ENCODE measurements at places on chromosomes 3 and 15.

DNA sequence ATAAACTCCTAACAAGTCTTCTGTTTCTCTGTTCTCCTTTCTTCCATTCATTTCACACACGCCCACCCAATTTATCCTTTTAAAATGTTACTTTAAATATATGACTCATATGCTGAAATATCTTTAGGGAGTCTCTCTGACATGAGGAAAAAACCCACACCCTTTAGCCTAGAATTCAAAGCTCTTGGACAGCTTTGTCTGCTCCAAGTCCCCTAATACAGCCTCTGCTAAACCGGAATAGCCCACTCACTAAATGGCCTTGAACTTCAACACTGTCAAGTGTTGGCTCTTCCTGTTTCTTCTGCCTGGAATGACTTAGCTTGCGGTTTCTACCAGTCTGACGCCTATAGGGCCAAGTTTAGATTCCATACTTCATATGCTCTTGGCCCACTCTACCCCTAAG, 3.3 kb upstream of the CD96 start:
- no peak for DNase-seq

DNA sequence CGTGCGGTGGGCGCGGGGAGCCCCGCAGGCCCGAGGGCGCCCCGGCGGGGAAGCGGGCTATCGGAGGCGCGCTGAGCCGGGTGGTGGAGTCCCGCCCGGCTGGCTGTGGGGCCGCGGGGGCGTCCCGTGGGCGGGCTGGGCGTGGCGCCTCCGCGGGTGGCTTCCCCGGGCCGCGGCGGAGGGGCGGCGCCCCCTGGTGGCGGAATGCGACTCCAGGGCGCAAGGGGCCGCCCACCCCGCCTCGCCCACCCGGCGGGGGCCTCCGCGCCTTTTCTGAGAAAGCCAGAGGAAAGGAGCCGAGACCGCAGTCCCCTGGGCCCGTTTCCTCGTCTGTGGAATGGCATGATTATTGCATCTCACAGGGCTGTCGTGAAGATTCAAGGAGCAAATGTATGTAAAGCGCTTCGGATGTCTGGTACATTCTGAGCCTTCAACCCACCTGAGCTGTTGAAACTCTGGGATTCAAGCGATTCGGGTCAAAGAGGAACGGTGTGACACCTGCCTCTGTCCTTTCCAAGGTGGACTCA, 31.9 kb upstream of the RAB6B start:
- DNase-seq: peak; percentile 61

DNA sequence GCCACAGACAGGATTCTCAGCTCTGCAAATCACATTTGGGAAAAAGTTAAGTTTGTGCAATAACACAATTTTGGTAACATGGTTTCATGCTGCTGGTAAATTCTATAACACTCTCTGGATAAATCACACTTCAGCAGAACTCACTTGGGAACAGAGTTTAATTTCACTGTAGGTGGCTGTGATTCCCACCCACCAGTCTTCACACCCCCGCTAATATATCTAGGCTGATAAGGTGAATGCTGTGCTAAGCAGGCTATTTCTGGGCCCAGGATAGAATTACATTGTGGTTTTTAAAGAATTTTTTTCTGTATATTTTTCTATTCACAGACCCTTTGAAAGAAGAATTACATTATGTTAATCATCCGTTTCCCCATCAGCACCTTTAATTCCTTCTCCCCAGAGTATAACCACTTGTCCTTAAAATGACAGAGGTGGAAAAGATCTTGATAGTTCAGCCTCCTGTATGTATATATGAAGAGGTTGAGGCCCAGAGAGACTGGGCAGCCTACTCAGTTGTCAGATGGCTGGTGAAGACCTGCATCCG, 22.9 kb downstream of the MAP2K1 start:
- DNase-seq: no peak

GRCh38 chr15:97045666-97046421, 715.3 kb downstream of the NR2F2 start:
- no peak for DNase-seq

GRCh38 chr3:170695486-170696064, 109.7 kb upstream of the SLC7A14 start:
- no peak for DNase-seq

- DNase-seq: no peak
Observed at GRCh38 chr15:73677146-73677607, 7.0 kb upstream of the CD276 start.

GRCh38 chr3:71885006-71885405, 100.1 kb upstream of the PROK2 start:
- no peak for DNase-seq

DNA sequence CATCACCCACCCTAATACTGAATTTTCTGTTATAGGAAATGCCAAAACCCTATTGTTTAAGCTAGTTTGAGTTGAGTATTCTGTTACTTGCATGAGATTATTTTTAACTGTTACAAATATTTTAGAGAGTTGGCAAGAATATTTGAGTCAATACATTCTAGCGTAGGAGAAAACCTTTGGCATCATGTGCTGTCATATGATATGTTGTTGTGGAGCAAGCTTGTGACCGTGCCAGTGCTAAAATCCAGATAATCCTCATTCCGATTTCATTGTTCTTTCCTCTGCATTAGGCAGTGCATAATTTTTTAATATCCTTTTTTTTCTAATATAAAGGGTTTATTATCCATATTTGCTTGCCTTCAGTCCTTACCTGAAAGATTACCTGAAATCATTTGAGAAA, 168.0 kb upstream of the GMNC start:
- no peak for DNase-seq

GRCh38 chr15:51634591-51635198, 12.1 kb upstream of the DMXL2 start:
- peak; percentile 1 for DNase-seq

- DNase-seq: no peak
Observed at GRCh38 chr3:24545887-24546286, 51.2 kb upstream of the THRB start.

GRCh38 chr15:43998607-43999006, 171.8 kb downstream of the WDR76 start:
- no peak for DNase-seq

- DNase-seq: no peak
Observed at GRCh38 chr3:77370413-77370812, 330.5 kb downstream of the ROBO2 start.

DNA sequence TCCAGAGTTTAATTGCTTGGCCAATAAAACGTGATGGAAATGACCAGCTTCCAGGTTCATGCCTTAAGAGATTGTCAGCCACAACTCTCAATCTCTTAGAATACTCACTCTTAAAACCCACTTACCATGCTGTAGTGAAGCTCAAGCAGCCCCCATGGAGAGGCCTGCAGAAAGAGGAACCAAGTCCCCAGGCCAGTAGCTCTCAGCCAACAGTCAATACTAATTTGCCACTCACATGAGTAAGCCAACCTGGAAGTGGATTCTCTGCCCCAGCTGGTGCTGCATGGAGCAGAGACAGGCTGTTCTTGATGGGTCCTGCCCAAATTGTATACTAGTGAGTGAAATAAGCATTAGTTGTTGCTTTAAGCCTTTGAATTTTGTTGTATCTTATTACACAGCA, 155.9 kb downstream of the OXSM start:
- no peak for DNase-seq

DNA sequence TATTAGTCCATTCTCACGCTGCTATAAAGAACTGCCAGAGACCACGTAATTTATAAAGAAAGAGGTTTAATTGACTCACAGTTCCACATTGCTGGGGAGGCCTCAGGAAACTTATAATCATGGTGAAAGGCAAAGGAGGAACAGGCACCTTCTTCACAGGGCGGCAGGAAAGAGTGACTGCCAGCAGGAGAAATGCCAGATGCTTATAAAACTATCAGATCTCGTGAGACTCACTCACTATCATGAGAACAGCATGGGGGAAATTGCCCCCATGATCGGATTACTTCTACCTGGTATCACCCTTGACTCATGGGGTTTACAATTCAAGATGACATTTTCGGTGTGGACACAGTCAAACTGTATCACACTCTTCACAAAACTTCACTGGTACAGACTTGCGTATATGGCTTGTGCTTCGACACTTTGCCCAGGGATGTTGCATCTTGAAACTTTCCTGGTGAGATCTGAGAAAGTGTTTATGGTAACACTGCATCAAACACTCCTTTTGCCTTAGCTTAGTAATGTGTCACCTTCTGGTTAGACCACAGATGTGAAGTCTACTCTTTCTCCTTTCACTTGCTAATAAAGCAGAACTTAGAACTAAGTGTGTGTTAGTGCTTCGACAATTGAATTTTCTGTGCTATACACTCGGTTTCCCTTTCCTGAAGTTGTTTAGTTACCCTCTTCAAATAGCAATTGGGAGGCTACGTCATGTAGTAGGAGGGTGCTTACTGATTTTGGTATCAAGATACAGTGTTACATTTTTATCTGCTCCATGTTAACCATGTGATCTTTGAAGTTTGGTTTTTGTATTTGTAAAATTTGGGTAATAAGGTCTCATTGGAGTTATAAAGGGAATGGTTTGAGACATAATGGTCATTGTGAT, 185.7 kb downstream of the LPP start:
- peak; percentile 47 for DNase-seq

DNA sequence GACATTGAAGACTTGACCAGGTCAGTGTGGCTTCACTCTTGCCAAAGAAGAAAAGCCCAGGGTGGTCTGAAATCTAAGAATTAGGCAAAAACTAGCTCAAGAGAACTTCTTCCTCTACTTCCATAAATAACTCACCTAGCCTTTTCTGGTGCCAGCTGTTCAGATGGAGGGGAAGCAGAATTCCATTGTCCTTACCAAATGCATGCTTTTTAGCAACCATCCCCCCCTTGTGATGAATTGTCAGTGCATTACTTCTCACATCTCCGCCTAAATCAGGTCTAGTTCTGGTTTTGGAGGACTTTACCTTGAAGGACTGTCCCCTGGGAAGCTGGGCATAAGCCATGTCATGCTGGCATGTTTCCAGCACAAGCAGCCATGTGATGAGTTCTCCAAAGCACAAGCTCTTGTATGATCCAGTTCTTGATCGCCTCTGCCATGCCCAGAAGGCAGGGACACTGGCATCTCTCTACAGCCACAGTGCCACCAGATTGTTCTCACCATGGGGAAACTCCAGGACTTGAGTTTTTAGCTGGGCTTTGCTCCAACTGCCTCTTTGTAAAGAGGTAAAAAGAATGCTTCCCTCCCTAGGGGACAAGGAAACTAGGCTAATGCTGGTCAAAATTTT, 96.4 kb upstream of the IL12A start:
- no peak for DNase-seq

- no peak for DNase-seq
Observed at GRCh38 chr3:157700405-157700804, 197.2 kb upstream of the VEPH1 start.

- DNase-seq: no peak
Observed at GRCh38 chr3:126126286-126126685, 42.4 kb upstream of the SLC41A3 start.

GRCh38 chr3:11724615-11725339, 81.1 kb upstream of the VGLL4 start:
- DNase-seq: no peak

- no peak for DNase-seq
Observed at GRCh38 chr3:47418167-47419082, 37.6 kb downstream of the PTPN23 start.

GRCh38 chr3:31132132-31132769, 237.8 kb upstream of the GADL1 start:
- no peak for DNase-seq

GRCh38 chr15:77749998-77750540, 117.4 kb upstream of the LINGO1 start:
- DNase-seq: no peak

DNA sequence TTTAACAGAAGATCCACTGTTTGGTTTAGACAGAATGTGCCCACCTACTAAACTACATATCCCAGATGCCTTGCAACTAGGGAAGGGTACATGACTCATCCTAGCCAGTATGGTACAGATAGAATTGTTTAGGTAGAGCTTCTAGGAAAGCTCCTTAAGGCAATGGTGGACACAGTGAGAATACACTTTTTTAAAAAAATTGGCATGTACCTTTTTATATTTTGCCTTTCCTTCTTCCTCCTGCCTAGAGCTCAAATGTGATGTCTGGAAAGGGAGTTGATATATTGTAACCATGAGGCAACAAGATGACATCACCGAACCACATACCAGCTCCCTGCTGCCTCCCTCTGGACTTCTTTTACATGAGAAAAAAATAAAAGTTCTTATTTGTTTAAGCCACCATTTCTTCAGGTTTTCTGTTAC, 14.4 kb upstream of the C3orf80 start:
- no peak for DNase-seq

- no peak for DNase-seq
Observed at GRCh38 chr3:126125341-126125740, 41.4 kb upstream of the SLC41A3 start.

GRCh38 chr3:178739720-178740119, 203.5 kb downstream of the KCNMB2 start:
- no peak for DNase-seq

- no peak for DNase-seq
Observed at GRCh38 chr3:9732740-9733115, 1.2 kb downstream of the BRPF1 start.

DNA sequence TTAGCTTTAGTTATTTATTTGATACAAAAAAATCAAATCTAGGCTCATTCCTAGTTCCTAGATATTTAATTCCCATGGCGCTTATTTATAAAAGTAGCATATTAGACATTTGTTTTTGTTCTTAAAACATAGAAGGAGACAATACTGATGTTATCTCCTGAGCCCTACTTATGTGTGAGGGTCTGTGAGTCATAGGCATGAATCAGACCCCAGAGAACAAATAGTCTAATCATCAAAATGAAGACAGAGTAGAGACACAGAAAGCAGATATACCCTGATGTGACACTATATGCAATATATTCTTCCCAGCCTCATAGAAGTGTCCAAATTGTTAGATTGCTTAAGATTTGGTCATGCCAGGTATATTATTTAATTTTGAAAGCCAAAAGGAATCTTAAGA, 44.9 kb downstream of the PEX5L start:
- no peak for DNase-seq

DNA sequence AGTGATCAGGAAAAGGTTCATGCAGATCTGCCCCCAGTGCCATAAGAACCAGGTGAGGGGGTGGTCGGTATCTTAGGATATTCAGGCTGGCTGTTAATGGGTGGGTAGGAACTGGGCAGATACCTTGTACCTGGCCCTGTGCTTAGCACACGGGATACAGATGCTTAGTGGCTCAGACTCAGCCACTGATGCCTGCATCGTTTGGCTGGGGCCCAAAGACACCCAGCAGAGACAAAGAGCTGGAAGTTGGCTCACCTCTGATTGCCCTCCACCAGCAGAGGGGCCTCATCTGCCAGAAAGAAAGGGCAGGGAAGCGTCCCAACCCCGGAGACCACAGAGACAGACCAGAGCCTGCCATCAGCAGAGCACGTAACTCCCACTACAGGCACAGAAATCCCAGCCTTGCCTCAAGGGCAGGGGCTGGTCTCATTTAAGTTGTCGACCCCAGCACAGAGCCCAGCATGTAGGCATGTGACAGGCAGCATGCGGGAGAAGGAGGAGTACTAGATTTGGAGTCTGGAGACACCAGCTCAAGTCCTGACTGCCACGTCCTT, 64.1 kb upstream of the SLC6A1 start:
- no peak for DNase-seq

Measured in stimulated activated CD8-positive, alpha-beta memory T cell treated with anti-CD3 and anti-CD28 coated beads, Interleukin-15, amount 100 ng/mL, for 48 hours (primary cell).